ENCODE measurements at places on chromosomes 5 and 9. TPM values are rescaled to one million over a fixed set of nuclear protein-coding genes. Genes with fewer than 3 reads are reported as not detected.

Gene TARS1
- 311 TPM for total RNA-seq

Gene DMRT3
- not detected for total RNA-seq

Gene PRDM9
- total RNA-seq: not detected

Gene PCDH1
- 1.8 TPM for total RNA-seq

Gene SGCD
- total RNA-seq: not detected
